ENCODE measurements at places on chromosomes 13 and 19. TPM values are rescaled to one million over a fixed set of nuclear protein-coding genes. Genes with fewer than 3 reads are reported as not detected.

Gene CLASRP
- total RNA-seq, result 101 TPM

Gene LRG1
- total RNA-seq, result 0.57 TPM

Gene SYNE4
- 1.6 TPM for total RNA-seq

Gene SMIM44
- not detected for total RNA-seq

Gene RFC3
- total RNA-seq, result 66.4 TPM

Gene EHD2
- total RNA-seq, result 1.6 TPM

Gene ZNF418
- total RNA-seq, result 4.8 TPM

Gene WDR62
- total RNA-seq, result 13.6 TPM

Gene MYO1F
- total RNA-seq, result 13.7 TPM

DNA sequence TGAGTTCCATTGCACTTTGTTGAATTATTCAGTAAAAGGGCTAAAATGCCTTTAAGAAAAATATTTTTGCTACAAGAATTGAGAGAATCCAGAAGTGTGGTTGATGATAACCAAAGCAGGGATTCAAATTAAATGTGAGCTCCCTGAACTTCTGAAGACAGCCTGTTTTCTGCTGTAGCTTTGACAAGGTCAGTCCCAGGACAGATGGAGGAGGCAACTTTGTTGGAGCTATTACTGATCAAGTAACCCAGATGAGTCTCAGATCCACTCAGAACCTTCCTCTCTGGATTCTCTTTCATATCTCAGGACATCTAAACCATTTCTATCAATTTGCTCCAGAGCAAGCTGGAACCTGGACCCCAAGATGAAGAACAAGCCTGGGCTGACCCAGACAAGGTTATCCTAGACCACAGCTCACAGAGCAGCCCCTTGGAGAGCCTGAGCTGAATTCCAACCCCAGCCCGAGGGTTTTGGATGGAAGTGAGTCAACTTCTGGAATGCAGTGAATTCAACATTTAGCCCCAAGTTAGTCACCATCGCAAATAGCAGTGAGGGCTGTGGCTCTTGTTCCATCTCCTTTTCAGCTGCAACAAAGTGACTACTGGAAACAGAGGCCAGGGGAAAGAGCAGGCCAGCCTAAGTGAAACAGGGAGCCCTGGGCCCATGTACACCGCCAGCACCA is 137.8 kb upstream of the TSC22D1 start:
- DNase-seq, result no peak
- H3K27me3 ChIP-seq, result peaks cover 4% of the 10 kb centered on the region
- H3K27ac ChIP-seq, result no peak overlapping the region
- no peaks in the 10 kb centered on the region for H3K36me3 ChIP-seq
- H3K4me3 ChIP-seq, result no peak overlapping the region
- peaks cover 13% of the 10 kb centered on the region for H3K4me1 ChIP-seq

DNA sequence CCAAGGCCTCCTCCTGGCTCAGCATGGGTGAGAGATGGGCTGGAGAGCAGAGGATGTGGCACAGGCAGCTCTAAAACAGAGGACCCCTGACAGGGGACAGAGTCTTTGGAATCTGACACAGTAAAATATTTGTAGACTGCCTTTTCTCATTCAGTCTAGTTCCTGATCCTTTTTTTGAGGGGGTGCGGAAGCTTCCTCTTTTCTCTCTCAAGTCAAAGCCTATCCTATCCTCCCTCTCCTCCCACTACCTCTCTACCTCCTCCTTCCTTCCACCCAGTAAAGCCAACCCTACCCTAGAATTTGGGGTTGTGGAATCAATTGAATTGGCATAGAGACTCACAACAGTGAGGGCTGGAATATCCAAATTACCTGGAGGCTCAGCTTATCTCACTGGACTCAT is 82.0 kb downstream of the TEX26 start:
- no peak overlapping the region for H3K4me3 ChIP-seq
- H3K4me1 ChIP-seq, result peaks cover 3% of the 10 kb centered on the region
- H3K36me3 ChIP-seq, result no peaks in the 10 kb centered on the region
- DNase-seq, result no peak
- peaks cover 33% of the 10 kb centered on the region for H3K27me3 ChIP-seq

GRCh38 chr13:87295636-87296035 is 375.5 kb upstream of the SLITRK5 start:
- DNase-seq, result no peak
- no peaks in the 10 kb centered on the region for H3K27me3 ChIP-seq
- H3K4me1 ChIP-seq, result no peaks in the 10 kb centered on the region
- no peaks in the 10 kb centered on the region for H3K36me3 ChIP-seq
- no peak overlapping the region for H3K4me3 ChIP-seq

- H3K4me3 ChIP-seq, result peak overlapping the region; percentile 91
- peak; percentile 95 for DNase-seq
- peaks cover 78% of the 10 kb centered on the region for H3K4me1 ChIP-seq
- peak overlapping the region; percentile 97 for H3K27ac ChIP-seq
- no peaks in the 10 kb centered on the region for H3K27me3 ChIP-seq
- peaks cover 39% of the 10 kb centered on the region for H3K36me3 ChIP-seq
Measured at GRCh38 chr19:41308450-41309179, 1.4 kb upstream of the CCDC97 start.

GRCh38 chr19:4516939-4517300 is 1.4 kb downstream of the PLIN4 start:
- H3K4me3 ChIP-seq, result no peak overlapping the region
- no peak for DNase-seq
- H3K36me3 ChIP-seq, result no peaks in the 10 kb centered on the region
- H3K27ac ChIP-seq, result no peak overlapping the region
- no peaks in the 10 kb centered on the region for H3K27me3 ChIP-seq

GRCh38 chr19:10764340-10764894 is 46.5 kb downstream of the DNM2 start:
- H3K4me3 ChIP-seq, result no peak overlapping the region
- H3K4me1 ChIP-seq, result peaks cover 56% of the 10 kb centered on the region
- peak overlapping the region; percentile 69 for H3K27ac ChIP-seq
- H3K27me3 ChIP-seq, result no peaks in the 10 kb centered on the region

DNA sequence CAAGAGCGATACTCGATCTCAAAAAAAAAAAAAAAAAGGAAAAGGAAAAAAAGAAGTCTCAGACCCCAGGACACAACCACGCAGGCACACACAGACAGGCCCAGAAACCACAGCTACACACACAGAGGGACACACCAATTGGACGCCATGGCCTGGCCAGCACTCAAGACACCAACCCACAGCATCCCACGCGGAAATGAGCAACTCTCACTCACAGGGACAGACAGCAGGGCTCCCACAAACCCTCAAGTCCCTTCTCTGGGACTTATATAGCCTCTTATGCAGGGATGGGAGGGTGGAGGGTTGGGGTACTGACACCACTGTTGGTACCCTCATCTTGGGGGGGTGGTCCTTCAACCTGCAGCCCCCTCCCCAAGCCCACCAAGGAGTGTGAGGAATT is 5.9 kb downstream of the NOTCH3 start:
- H3K4me1 ChIP-seq, result peaks cover 12% of the 10 kb centered on the region
- H3K36me3 ChIP-seq, result no peaks in the 10 kb centered on the region
- H3K27me3 ChIP-seq, result peaks cover 46% of the 10 kb centered on the region
- no peak for DNase-seq
- no peak overlapping the region for H3K27ac ChIP-seq

GRCh38 chr19:35623327-35624010 is 5.4 kb upstream of the RBM42 start:
- no peak for DNase-seq
- H3K36me3 ChIP-seq, result peaks cover 13% of the 10 kb centered on the region
- H3K27ac ChIP-seq, result no peak overlapping the region
- H3K4me1 ChIP-seq, result peaks cover 4% of the 10 kb centered on the region
- no peak overlapping the region for H3K4me3 ChIP-seq
- H3K27me3 ChIP-seq, result no peaks in the 10 kb centered on the region

- H3K4me3 ChIP-seq, result no peak overlapping the region
- H3K36me3 ChIP-seq, result no peaks in the 10 kb centered on the region
- H3K27me3 ChIP-seq, result peaks cover 76% of the 10 kb centered on the region
Measured at GRCh38 chr13:110422913-110423688, 116.0 kb downstream of the COL4A2 start.

DNA sequence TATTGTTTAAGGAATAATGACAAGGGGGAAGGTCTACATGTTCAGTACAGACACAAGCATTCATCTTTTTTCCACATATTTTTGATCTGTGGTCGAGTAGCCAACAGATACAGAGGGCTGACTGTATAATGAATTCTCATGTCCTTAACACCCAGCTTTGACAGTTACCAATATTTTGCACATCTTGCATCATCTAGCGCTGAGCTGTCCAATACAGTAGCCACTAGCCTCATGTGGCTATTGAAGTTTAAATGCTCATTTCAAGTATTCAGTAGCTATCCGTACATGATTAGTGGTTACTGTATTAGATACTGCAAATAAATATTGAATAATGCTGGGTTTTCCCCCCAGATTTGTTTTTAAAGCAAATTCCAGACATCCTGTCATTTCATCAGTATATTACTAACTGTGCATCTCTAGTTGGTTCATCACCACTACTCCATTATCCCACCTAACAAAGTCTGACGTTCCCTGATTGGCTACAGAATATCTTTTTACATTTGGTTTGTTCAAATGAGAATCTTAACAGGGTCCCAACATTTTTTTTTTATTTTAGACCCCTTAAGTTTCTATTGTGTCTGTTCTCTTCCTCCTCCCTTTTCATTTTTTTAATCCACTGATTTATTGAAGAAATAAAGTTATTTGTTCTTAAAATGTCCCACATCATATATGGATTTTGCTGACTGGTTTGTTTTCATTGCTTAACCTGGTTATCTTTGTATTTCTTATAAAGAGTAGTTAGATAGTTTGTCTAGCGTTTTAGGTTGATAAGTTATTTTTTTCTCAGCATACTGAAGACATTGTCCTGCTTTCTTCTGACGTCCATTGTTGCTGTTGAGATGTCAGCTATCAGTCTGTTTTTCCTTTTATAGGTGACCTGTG is 8.2 kb downstream of the ZNF177 start:
- no peak overlapping the region for H3K27ac ChIP-seq
- H3K27me3 ChIP-seq, result no peaks in the 10 kb centered on the region
- peaks cover 53% of the 10 kb centered on the region for H3K36me3 ChIP-seq
- H3K4me3 ChIP-seq, result no peak overlapping the region

GRCh38 chr13:54687173-54687572 is 1658.6 kb downstream of the OLFM4 start:
- no peaks in the 10 kb centered on the region for H3K36me3 ChIP-seq
- no peak for DNase-seq
- H3K27me3 ChIP-seq, result no peaks in the 10 kb centered on the region
- no peaks in the 10 kb centered on the region for H3K4me1 ChIP-seq

GRCh38 chr13:111040830-111041229 is 74.3 kb upstream of the ARHGEF7 start:
- no peaks in the 10 kb centered on the region for H3K4me1 ChIP-seq
- H3K27me3 ChIP-seq, result peaks cover 27% of the 10 kb centered on the region
- H3K4me3 ChIP-seq, result no peak overlapping the region

- H3K27ac ChIP-seq, result peak overlapping the region; percentile 100
- peak; percentile 81 for DNase-seq
Measured at GRCh38 chr13:42396501-42396900, 124.5 kb downstream of the AKAP11 start.

DNA sequence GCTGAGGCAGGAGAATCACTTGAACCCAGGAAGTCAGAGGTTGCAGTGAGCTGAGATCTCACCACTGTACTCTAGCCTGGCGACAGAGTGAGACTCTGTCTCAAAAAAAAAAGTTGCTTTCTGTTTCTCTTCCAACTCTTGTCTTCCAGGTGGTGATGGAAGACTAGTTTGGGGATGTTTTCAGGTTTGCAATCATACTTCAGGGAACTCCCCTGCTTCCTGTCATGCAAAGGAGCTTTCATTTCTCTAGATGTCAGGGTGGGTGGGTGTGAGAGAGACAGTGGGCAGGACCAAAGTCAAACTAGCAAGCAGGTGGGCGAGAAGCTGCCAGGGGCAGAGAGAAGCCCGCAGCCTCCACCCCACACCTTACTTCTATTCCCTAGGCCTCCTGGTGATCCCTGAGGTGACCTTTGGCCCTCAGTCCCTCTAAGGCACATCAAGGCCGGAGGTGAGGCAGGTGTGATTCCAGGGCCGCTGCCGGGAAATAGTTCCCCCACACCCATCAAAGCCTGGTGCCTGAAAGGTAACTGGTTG is 25.7 kb downstream of the CCNE1 start:
- no peaks in the 10 kb centered on the region for H3K27me3 ChIP-seq
- peak overlapping the region; percentile 99 for H3K27ac ChIP-seq
- peak; percentile 76 for DNase-seq

DNA sequence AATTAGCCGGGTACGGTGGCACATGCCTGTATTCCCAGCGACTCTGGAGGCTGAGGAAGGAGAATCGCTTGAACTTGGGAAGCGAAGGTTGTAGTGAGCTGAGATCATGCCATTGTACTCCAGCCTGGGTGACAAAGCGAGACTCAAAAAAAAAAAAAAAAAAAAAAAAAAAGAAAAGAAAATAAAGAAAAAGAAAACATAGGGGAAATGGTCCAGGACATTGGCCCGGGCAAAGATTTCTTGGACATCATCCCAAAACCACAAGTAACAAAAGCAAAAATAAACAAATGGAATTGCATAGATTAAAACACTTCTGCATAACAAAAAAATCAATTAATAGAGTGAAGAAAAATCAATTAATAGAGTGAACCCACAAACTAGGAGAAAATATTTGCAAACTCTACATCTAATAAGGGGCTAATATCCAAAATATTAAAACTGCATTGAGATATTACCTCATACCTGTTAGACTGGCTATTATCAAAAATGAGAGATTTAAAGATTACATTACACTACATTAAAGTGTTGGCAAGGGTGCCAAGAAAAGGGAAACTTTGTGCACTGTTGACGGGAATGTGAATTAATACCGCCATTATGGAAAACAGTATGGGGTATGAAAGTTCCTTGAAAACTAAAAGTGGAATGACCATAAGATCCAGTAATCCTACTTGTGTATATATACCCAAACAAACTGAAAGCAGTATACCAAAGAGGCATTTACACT is 18.5 kb upstream of the ABCC4 start:
- no peaks in the 10 kb centered on the region for H3K36me3 ChIP-seq
- no peak overlapping the region for H3K27ac ChIP-seq
- H3K27me3 ChIP-seq, result peaks cover 3% of the 10 kb centered on the region
- no peaks in the 10 kb centered on the region for H3K4me1 ChIP-seq
- H3K4me3 ChIP-seq, result no peak overlapping the region

DNA sequence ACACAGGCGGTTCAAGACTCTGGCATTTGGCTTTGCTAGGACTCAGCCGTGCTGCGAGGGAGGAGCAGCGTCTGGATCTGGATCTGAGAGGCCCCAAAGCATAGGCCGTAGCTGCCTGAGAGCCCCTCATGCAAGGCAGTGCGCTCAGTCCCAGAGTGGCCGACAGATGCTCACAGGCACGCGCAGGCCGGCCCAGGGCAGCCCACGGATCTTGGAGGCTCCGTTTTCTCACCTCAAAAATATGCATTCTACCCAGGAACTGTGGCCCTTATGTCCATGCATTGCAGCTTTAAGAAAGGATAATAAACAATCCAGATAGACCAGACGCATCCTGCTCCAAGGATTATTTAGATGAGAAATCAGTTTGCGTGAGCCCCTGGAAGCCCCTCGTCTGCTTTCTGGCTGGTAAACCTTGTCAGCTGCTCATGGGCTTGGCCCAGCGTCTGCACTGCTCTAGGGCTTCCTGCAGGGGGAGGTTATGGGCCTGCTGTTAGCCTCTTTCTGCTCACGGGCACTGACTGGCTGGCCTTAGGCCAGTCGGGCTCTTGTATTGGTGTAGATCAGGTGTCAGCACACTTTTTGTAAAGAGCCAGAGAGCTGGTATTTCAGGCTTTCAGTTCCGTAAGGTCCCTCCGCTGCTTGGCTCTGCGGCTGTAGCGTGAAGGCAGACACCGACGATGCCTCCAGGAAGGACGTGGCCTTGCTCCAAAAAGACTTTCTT is 24.2 kb downstream of the TEX29 start:
- no peak for DNase-seq
- H3K36me3 ChIP-seq, result no peaks in the 10 kb centered on the region
- H3K27ac ChIP-seq, result no peak overlapping the region
- no peak overlapping the region for H3K4me3 ChIP-seq
- H3K27me3 ChIP-seq, result no peaks in the 10 kb centered on the region
- no peaks in the 10 kb centered on the region for H3K4me1 ChIP-seq

GRCh38 chr19:11252665-11253355 is 9.5 kb downstream of the DOCK6 start:
- DNase-seq, result no peak
- no peaks in the 10 kb centered on the region for H3K4me1 ChIP-seq
- H3K36me3 ChIP-seq, result no peaks in the 10 kb centered on the region
- no peak overlapping the region for H3K27ac ChIP-seq
- H3K27me3 ChIP-seq, result no peaks in the 10 kb centered on the region
- H3K4me3 ChIP-seq, result no peak overlapping the region
